ENCODE measurements at places on chromosomes 7 and 10.

DNA sequence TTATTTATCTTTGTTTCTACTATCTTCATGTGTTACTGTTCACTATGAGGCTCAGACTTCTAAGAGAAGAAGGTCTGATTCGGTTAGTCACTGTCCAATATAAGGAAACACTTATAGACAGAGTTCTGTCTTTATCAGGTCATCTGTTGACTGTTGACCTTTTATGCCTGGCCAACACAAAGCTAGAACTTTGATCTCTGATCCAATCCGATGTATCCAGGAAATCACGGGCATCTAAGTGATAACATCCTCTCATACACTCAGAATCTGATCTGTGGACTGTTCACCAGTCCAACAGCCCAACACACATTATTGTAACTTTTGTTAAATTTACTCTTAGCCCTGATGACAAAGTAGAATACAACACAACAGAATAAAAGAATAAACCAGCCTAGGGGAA is 114.6 kb downstream of the SRI start:
- no peak for DNase-seq

GRCh38 chr10:20890491-20891337 is 6.4 kb downstream of the NEBL start:
- no peak for DNase-seq

DNA sequence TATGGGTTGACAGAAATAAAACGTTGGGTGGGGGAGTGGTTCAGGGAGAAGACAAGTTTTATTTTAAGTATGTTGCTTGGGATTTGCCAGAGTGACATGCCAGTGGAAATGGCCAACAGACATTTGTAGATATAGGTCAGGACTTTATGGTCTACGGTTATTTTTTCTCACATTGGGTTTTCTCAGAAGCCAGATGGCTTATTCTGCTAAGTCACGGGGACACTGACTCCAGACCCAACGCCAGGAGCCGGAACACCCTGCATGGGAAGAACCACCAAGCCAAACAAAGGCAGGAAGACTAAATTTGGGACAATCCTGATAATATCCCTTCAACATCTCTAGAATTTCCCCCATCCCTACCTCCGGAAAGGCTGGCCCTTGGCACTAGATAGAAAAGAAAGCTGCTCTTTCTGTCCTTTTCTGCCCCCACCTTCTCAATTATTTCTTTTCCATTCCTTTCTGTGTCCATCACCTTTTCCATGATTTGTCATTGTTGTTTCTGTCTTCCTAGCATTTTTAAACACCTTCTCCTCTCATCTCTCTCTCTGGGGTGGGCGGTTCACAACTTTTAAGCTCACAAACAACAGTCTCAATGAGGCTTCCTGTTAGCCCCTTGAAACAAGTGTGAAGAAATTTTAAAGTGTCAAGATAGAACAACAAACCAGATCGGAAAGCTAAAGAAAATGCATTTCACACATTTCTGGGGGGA is 44.7 kb downstream of the TBXAS1 start:
- no peak for DNase-seq

- no peak for DNase-seq
Observed at GRCh38 chr7:55533050-55533728, 39.1 kb downstream of the VOPP1 start.

DNA sequence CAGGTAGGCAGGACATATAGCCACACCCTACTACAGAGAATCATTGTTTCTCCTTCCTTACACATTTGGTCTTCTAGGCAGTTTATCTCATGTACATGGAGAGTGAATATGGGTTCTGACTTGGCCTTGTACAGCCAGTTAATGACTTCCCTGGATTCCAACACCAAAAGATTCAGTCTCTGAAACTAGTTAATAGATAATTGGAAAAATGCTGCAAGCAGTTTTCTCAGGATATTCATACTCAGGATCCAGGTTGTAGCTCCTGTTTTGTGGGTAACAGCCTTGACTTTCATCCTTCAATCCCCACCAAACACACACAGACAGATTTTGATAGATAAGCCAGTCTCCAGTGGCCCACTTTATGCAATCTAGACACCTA is 690.2 kb downstream of the NRG3 start:
- DNase-seq: no peak

GRCh38 chr10:42996588-42996987 is 80.3 kb upstream of the RET start:
- DNase-seq: no peak

- DNase-seq: no peak
Observed at GRCh38 chr10:19626156-19626555, 190.1 kb upstream of the PLXDC2 start.

DNA sequence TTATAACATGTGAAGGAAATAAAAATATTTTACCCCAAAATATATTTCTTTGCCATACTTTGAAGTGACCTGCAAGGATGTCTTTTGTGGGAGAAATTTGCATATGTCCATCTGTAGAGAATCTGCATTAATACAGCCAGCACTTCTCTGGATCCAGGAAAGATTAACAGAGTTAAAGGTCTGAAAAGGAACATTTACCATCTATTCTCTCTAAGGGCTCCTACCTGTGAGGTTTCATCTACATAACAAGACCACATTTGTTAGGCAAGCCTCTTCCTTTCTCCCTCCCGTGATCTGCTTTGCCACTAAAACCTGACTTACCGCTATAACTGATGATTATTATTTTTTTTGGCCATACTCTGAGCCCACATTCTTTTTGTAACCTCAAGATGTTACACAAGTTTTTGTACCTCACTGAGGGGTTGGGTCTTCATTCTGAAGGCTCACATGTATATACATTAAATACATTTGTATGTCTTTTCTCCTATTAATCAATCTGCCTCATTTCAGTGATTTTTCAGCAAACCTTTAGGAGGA is 129.4 kb downstream of the AKR1D1 start:
- no peak for DNase-seq

- no peak for DNase-seq
Observed at GRCh38 chr10:131638049-131638879, 262.5 kb upstream of the PPP2R2D start.

DNA sequence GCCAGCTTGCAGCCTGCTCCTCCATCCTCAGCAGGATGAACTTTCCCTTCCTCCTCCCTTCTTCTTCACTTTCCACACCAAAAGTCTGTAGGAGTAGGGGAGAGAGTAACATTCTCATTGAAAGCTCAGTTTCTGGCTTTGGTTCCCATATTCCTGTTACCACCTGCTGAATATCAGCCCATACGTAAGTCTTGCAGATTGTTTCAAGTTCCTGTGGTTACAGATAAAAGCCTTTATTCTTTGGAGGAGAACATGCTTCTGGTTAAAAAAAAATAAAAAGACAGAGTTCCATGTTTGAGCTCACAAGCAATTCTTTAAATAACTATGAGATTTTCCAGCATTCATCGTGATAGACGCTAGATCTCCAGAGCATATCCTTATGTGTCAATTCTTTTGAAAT is 637.3 kb downstream of the SUGCT start:
- DNase-seq: no peak
